ENCODE measurements at places on chromosomes 3 and 15.
A peak's percentile ranks its signal among the peaks of the same experiment; 100 is the strongest.

GRCh38 chr3:105822171-105823123 is 46.4 kb downstream of the CBLB start:
- no peak for DNase-seq

GRCh38 chr3:188264226-188265207 is 110.6 kb downstream of the LPP start:
- peak; percentile 5 for DNase-seq

DNA sequence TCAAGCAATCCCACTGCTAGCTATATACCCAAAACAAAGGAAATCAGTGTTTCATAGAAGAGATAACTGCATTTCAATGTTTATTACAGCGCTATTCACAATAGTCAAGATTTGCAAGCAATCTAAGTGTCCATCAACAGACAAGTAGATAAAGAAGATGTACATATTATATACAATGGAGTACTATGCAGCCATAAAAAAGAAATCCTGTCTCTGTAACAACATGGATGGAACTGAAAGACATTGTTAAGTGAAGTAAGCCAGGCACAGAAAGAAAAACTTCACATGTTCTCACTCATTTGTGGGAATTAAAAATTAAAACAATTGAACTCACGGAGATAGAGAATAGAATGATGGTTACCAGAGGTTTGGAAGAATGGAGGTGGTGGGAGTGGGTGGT is 89.2 kb downstream of the LSAMP start:
- no peak for DNase-seq

DNA sequence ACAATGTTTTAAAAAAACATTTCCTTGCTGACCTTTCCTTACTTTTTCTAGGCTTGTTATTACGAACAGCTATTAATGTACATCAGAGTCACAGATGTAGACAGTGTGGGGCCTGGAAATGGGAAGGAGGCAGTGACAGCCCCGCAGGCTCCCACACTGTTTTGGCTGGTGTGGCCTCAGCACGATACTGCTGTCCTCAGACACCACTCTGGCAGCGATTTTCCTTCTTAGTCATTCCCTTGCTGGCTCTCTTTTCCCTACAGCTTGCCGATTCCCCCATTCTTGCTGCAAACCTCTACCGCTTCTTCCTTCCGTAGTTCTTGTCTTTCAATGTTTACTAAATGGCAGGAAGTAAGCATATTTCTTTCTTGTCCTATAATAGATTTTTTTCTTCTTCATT is 113.1 kb downstream of the ABI3BP start:
- DNase-seq, result no peak

GRCh38 chr3:5239602-5240001 is 52.1 kb downstream of the EDEM1 start:
- no peak for DNase-seq

DNA sequence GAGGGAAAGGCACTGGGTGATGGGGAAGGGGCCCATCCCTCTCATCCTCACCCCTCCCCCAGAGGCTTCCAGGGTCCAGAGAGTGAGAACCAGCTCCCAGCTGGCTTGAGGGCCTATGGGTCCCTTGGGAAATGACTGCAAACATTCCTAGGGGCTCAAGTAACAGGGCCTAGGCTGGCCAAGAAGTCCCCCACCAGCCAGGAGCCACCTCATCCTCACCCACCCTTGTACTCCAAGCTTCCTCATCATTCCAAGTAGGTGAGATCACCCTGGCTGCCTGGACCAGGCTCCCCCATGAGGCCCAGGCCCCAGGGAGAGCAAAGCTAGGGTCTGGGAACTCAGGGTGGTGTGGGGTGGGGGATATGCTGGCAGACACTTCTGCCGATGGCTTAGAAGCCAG is 14.8 kb downstream of the LOXL1 start:
- no peak for DNase-seq

- peak; percentile 44 for DNase-seq
These were observed 2.8 kb downstream of the ADAMTS17 start for GRCh38 chr15:100338971-100339444.

DNA sequence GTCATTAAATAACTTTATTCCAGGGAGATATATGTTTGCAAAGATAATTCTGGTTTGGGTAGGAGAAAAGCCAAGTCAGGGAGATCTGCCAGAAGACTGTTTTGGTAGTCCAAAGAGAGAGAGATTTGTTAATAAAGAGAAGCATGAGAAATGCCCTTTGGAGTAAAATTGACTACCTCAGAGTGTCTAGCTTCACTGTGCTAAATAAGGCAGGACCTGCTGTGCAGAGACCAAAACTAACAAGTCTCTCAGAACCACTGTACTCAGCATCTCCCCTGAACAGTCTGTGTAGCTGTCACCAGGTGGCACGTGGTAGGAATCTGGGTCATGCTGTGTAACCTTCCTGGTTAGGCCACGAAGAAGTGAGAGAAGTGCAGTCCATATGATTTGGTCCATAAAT is 31.6 kb upstream of the SLC35G2 start:
- no peak for DNase-seq

GRCh38 chr3:12689997-12690711 is 26.2 kb upstream of the RAF1 start:
- no peak for DNase-seq

- DNase-seq, result no peak
These were observed 49.3 kb upstream of the ABHD10 start for GRCh38 chr3:111929484-111929883.

DNA sequence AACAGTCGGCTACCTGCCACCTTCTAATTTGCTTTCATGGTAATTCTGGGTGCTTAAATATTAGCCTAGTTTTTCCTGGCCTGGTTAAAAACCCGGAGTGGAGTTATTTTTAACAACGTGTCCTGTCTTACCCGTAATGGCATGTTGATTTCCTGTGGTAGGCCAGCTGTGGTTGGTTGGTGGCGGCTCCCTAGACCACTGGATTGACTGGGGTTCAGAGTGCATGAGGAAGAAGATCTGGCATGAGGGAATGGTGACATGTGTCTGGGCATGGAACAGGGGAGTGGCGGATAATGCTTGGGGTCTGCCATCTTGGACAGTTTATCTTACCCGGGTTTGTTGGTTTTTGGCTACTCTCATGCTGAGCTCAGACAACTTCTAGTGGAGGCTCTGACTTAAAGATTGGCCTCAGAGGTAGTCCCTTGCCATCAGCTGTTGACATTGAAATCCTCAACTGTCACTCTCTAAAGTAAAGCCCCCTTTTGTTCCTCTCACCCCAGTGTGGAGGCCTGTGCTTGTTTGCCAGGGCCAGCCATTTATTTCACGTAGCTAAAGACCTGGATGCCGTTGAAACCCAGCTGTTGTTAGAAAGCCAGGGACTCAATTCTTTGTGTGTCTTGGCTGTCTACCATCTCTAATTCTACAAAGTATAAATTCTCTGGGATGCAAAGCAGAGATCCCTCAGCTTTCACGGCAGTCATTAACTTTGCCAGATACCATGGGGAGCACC is 81.6 kb downstream of the DNASE1L3 start:
- DNase-seq, result no peak

GRCh38 chr15:45869034-45869668 is 234.3 kb downstream of the SQOR start:
- DNase-seq, result no peak

DNA sequence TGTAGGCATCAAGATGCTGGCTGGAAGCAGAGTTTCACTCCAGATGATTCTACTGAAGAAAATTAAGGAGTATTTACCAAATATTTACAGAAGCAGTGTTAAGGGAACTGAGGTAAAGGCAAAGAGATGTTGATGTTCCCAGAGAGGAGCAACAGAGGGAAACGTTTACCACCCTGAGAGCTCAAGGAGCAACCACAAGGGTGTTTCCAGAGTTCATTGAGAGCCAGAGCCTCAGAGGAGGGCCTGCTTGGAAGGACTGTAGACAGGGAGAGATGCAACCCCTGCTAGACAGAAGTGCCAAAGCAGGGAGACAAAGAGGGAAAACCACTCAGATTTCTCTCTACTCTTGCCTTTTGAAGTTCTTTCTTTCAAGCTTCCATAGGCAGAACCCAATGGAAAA is 474.5 kb downstream of the RBMS3 start:
- DNase-seq, result no peak

DNA sequence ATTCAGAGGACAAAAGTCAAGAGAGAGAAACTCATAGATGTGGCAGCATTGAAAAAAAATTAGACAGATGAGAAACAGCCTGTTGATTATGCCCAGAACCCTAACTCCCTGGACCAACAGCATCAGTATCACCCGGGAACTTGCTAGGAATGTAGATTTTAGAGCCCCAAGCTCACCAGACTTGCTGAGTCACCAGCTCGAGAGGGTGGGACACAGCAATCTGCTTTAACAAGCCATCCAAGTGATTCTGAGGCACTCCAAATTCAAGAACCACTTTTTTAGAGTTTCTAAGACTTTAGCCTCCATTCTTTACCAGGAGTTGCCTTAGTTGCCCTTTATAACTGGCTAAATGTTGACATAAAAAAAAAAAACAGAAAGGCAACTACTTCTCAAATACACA is 70.9 kb downstream of the CGGBP1 start:
- DNase-seq, result no peak

GRCh38 chr15:57327985-57328471 is 48.3 kb upstream of the CGNL1 start:
- DNase-seq, result no peak

DNA sequence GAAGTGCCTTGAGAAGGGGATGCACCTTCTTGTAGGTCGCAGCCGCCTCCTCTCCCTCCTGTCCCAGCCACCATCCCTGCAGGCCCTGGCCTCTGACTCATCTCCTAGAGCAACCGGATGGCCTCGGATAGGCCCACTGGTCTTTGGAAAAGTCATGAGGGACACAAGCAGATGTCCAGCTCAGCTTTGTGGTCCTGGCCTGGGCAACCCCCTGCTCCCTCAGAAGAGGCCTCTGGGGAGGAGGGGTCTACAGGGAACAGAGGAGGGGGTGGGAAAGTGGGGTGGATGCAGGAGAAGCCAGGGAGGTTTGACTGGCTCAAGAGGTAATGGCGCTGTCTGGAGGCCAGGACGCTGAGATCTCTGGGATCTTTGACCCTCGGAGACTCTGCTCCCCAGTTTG is 259.2 kb upstream of the TLE3 start:
- DNase-seq, result no peak

GRCh38 chr3:112333381-112334317 is 693 bp downstream of the CD200 start:
- peak; percentile 62 for DNase-seq

DNA sequence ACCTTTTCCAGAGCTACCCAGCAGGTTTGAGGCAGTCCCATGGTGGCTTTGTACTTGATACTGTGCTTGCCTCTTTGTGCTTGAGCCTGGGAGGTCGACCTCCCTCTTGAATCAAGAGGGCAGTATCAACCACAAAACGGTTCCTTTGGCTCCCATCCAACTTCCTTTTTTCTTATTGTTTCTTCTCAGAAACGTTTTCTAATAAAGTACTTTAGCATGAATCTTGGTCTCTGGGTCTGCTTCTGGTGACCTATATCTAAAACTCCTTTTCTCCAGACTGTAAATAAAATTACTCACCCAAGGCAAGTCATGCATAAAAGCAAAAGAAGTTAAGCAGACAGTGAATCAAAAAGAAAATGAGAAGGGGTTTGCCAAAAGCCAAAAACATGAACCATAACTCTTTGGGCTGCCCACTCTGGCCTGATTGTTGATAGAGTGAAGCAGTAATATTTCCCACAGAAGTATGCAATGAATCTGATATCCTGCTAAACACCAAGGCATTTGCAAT is 112.2 kb upstream of the SLC4A7 start:
- DNase-seq, result no peak

Data from hippocampal formation (tissue), 2 donors.